ENCODE measurements at places on chromosomes 2 and 18.
A peak's percentile ranks its signal among the peaks of the same experiment; 100 is the strongest.

DNA sequence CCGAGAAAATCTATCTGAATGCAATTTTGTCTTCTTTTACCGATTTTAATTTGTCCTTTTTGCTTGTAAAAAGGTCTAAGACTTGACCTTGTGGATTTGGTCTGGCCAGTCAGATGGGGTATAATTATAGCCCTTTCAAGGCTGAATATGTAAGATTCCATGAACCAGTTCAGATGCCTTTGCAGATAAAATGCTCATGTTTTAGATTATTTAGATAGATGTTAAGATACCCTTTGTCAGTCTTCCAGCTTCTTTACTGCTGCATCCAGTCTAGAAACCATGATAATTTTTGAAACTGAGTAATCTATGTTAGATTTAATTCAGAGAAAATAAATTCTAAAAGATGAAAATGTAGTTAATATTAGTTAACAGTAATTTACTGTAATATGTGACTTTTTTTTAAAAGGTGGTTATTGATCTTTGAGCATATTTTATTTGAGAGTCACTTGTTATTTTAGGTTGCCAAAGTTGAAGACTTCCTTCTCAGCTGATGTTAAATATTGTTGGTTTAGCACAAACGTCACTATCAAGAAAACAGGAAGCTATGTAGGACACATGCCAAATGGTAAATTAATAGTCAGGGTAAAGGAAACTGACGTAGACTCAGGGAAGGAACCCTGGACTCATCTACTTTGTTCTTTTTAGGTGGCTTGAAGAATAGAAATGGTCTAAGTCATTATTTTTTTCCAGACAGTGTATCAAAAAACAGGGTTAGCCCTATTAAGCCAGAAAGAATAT, 29.8 kb downstream of the BABAM2 start:
- peak; percentile 94 for DNase-seq

GRCh38 chr2:27915874-27916273, 25.3 kb downstream of the BABAM2 start:
- no peak for DNase-seq

DNA sequence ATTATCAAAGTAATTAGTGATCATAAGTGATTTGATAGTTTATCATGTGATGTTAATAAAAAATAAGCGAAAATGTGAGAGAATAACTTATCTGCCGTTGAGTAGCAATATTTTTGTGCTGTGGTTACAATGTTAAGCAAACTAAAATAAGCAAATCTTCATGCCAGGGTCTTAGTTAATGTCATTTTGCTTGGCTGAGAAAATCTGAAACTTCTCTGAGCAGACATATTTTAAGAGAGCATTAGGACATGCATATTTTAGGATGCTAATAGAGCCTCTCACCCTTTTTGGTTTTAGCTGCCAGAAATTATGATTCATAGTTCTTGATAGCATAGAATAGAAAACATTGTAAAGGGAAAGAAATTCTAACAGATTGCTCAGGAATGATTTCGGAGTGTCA, 233.5 kb upstream of the ZEB2 start:
- DNase-seq, result peak; percentile 14

- peak; percentile 61 for DNase-seq
Observed at GRCh38 chr2:173997753-173998152, 32.6 kb upstream of the SP3 start.

DNA sequence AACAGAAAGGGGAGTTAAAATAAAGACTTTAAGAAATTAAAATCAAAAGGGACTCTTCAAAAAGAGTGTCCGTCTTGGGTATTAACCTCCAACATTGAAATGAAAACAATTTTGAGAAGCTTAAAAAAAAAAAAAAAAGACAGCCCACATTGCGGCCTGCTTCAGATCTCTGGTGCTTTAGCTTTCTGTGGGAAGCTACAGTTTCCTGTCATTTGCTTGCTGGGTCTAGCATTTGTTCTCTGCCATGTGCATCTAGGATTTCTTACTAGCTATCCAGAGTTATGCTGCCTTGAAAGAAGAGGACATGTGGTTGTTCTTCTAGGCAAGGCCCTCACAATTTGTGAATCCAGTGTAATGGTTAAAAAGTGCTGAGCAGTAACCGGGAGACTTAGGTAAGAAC, 375.3 kb downstream of the SLC4A3 start:
- no peak for DNase-seq

DNA sequence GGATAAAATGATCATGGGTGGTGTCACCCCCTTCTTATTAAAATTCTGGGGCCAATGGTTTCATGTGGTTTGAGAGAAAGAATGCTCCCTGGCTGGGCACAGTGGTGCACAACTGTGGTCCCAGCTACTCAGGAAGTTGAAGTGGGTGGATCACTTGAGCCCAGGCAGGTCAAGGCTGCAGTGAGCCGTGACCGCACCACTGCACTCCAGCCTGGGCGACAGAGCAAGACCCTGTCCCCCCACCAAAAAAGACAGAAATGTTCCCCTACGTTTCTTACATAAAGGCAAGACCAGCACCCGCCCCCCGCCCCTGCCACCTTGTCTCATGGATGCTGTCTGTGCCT, 53.0 kb upstream of the ID2 start:
- no peak for DNase-seq

GRCh38 chr2:47078541-47079482, 76.3 kb downstream of the STPG4 start:
- no peak for DNase-seq

- peak; percentile 90 for DNase-seq
Observed at GRCh38 chr2:142874293-142874814, 3.1 kb upstream of the KYNU start.

GRCh38 chr18:7775128-7775527, 208.0 kb downstream of the PTPRM start:
- no peak for DNase-seq

DNA sequence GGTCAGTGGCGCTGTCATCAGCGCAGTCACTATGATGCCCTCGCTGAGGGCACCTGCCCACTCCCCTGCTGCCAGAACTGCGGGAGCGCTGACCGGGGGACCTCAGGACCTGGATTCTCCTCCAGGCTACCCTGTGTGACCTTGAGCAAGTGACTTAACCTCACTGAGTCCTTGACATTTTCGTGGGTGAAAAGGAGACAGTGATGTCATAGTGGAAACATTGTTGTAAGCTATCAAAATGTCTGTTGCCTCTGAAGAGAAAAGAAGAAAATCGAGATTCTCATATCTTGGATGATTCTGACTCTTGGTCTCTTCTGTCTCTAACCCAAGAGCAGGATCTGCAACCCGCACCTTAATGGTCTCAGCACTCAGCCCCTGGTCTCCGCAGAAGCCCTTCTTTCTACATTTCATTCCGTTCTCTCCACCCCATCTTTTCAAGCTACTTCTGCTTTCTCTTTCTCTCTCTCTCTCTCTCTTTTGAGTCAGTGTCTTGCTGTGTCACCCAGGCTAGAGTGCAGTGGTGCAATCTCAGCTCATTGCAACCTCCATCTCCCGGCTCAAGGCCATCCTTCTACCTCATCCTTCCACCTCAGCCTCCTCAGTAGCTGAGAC, 978 bp upstream of the TUBA4A start:
- DNase-seq, result no peak

- DNase-seq, result no peak
Observed at GRCh38 chr18:5662586-5663090, 118.8 kb upstream of the EPB41L3 start.

All from fibroblast of pulmonary artery (primary cell).